ENCODE measurements at places on chromosomes 6 and 20.

- DNase-seq = no peak
These were observed 4.0 kb downstream of the KCNQ2 start for GRCh38 chr20:63468421-63468820.

DNA sequence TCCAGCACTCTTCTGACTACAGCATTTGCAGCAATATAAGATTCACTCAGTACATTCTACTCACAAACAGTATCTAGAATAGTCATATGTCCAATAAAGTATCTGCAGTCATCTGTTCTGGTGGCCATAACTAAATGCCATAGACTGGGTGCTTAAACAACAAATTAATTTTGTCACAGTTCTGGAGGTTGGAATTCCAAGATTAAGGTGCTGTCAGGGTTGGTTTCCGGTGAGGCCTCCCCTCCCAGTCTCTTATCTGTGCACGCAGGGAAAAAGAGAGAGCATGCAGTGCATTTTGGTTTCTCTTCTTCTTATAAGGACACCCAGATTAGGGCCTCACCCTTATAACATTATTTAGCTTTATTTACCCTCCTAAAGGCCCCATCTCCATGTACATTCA, 21.3 kb upstream of the NUS1 start:
- no peak for DNase-seq

GRCh38 chr6:34549026-34549803, 6.9 kb downstream of the SPDEF start:
- DNase-seq = no peak

DNA sequence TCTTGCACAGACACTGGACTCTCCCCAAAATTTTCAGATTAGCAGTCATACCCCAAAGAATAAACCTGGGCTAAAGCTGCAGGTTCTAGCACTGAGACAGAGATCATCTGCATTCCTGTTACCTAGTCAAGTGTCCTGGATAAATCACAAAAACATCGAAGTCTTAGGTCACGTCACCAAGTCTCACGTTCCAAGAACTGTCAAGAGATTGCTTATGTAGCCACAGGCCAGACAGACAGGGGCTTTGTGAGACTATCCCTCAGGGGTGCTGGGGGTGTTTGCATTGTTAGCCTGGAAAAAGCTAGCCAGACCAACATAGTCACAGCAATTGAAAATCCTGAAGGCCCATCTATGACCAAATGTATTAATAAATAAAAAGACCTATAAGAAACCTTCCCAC, 243.1 kb upstream of the PREP start:
- no peak for DNase-seq

- DNase-seq = no peak
These were observed 736.4 kb upstream of the MARCKS start for GRCh38 chr6:113120582-113121285.

DNA sequence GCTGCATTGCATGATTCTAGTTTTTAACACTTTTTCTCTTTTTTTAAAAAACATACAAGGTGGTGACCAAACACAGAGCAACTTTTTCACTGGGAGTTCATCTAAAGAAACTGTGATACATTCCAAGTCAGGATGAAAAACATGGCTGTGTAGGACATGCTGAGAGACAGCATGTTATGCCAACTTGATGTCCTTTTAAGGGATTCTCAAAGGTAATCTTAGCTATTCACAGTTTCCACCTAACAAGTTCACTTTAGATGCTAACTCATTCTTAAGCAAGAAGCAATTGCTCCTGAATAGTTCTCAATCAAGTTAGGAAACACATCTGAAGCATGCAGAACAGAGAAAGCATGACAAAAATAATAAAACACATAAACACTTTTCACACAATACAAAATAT, 3.3 kb downstream of the ASCC3 start:
- peak; percentile 15 for DNase-seq

GRCh38 chr20:50664254-50664653, 27.1 kb downstream of the RIPOR3 start:
- no peak for DNase-seq

All from hematopoietic multipotent progenitor cell treated with erythropoietin and hydrocortisone succinate and interleukin-3 and kit ligand, for 17 days (in vitro differentiated cells).